Right kidney (tissue), 9 donors: ENCODE measurements at places on chromosomes 1 and 21.

- DNase-seq, result peak; percentile 9
These were observed 57.6 kb upstream of the KIF1B start for GRCh38 chr1:10152709-10153284.

- no peak for DNase-seq
These were observed 18.2 kb upstream of the RUNX3 start for GRCh38 chr1:24948079-24948827.

DNA sequence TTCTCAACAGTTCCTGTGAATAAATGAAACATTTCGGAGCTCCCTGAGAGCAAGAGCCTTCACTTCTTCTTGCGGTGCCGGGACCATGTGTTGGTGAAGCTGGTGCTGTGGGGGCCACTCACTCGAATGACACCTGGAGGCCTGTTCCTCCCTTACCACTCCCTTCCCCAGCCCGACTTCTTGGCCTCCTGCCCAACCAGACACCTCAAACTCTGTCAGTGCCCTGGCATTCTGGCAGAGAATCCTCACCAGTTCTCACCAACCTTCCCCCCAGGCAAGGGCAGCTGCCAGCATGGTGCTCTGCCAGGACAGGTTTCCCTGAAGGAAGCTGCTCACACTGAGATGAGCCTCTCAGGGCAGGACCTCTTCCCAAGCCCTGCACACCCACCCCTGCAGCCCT is 68.3 kb downstream of the MPZL1 start:
- no peak for DNase-seq

GRCh38 chr1:108828074-108828961 is 28.6 kb downstream of the AKNAD1 start:
- peak; percentile 45 for DNase-seq

GRCh38 chr1:47230692-47231300 is 1.2 kb downstream of the TAL1 start:
- DNase-seq, result peak; percentile 79

DNA sequence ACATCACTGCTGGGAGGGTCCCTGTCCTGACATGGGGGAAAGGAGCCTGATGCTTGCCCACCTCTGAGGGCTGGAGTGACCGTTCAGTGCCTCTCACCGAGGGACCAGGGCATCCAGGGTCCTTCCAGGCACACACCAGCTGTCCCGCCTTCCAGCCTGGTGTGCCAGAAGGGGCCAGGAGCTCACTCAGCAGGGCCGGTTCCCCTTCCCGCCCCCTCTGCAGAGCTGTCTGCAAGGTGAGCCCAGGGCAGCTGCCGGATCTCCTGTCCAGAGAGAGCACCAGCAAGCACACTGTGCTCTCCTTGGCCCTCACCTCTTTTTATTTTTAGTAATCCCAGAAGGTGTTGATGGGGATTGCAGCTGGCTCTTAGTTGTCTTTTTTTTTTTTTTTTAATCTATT is 16.9 kb downstream of the H6PD start:
- no peak for DNase-seq

- peak; percentile 64 for DNase-seq
These were observed 670 bp downstream of the COX20 start for GRCh38 chr1:244836135-244836521.

GRCh38 chr1:178566187-178566586 is 53.3 kb downstream of the TEX35 start:
- DNase-seq, result no peak

DNA sequence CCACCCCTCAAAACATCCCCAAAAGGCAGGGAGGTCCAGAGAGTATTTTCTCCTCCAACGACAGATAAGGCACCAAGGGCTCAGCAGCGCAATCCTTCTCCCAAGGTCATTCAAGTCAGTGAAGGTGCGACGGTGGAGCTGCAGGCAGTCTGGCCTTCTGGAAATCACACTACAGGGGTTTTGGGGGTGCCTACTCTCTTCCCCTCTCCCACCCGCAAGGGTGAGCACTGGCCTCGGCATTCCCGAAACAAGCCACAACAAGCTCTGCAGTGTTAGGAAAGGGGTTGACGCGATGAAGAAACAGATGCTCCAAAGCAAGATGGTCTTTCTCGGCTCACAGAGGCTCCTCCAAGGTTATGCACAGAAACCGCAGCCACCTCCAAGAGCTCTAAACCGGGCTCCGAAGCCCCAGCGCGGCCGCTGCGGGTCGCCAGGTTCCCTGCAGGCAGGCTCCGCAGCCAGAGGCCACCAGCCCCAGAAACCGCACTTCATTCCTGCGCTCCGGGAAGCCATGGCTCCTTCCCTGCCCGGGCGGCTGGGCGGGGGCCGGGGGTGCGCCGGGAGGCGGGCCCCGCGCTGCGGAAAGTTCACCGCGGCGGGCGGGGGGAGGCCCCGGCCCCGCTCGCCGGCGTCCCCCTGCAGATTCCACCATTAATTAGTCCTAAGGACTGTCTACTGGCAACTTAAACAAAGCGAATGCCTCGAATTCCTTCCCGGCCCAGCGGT is 1.1 kb downstream of the LUZP1 start:
- peak; percentile 80 for DNase-seq

DNA sequence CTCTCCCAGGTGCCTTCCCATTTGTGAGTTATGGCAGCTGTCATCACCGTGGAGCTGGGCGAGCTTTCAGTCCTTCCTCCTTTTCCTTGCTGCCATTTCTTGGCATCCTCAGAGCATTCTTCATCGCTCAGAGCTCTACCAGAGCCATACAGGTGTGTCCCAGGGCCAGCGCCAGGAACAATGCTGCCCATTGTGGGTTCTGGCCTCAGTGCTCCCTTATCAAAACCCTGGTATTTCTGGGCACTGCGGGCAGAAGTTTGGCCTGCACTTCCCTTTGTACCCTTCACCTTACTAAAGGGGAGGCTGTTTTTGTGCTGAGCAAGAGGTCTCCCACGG is 28.5 kb downstream of the RASSF5 start:
- no peak for DNase-seq

DNA sequence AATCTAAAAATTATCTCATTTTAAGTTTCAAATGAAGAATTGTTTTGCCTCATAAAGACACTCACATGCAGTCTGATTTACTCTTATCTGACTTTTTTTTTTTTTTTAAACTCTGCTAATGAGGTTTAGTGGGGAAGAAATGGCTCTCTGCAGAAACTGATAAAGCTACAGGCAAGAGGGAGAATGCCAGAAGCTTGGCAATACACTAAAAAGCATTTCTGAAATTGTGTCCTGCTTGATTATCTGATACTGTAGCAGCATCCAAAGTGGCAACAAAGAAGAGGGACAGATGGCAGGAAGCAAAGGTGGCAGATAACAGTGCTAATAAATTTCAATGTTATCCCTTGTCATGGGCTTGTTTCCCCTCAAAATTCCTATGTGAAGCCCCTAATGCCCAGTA is 1744.9 kb downstream of the NCAM2 start:
- DNase-seq, result no peak

- DNase-seq, result no peak
These were observed 15.4 kb upstream of the OPRD1 start for GRCh38 chr1:28796352-28797211.

GRCh38 chr1:112841825-112842224 is 114.2 kb downstream of the SLC16A1 start:
- DNase-seq, result no peak

DNA sequence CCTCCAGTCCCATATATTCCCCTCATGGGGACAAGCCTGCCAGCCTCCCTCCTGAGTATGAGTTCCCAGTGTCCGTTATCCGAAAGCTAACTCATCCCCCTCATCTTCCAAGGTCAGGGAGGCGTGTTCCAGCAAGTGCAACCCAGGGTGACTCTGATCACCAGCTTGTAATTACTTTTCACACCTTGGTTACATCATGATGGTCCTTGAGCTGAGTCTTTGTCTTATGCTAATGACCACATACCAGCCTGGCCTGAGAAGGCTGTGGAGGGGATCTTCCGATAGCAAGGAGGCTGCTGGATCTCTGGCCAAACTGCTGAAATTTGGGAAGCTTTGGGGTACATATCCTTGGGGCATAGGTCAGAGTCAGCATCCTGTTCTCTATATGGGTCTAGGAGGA is 99.6 kb downstream of the DDX20 start:
- no peak for DNase-seq

DNA sequence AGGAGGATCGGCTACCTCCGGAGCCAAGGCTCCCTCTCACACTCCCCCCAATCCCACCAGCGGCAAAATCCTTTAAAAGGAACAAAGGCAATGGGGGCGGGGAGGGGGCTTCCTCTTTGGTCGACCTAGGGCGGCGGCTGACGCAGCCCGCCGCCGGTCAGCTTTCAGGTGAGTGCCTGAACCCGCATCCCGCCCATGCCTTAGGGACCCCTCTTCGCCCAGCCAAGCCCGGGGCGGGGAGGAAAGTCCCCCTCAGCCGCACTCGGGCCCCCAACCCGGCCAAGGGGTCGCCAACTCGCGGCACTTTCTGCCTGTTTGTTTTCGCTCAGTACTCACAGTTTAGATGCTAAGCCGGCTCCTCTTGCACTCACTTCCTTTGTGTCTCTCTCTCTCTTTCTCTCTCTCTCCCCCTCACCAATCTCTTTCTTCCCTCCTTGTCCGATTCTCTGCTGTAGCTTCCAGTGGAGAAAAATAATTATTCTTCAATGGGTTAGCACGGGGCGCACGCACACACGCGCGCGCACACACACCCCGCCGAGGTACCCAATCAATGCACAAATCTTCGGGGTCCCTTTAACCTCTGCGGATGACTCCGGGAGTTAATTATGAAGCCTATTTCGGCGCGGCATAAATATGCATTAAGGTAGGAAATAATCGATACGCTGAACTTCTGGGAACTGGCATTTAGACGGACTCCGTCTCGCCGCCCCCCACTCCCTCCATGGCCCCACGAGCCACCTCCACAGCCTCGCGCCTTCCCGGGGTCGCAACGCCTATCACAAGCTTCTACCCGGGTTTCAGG is at the start of gene BLACAT1:
Gene BLACAT1, minus strand, starts transcription at position 465 of the 802 bp plus-strand sequence.
- DNase-seq, result peak; percentile 53

GRCh38 chr1:211591980-211592493 is 13.1 kb upstream of the SLC30A1 start:
- no peak for DNase-seq

GRCh38 chr1:201894343-201895119 is 5.8 kb downstream of the SHISA4 start:
- no peak for DNase-seq

- DNase-seq, result peak; percentile 85
These were observed 19.7 kb upstream of the LMX1A start for GRCh38 chr1:165376041-165376810.

DNA sequence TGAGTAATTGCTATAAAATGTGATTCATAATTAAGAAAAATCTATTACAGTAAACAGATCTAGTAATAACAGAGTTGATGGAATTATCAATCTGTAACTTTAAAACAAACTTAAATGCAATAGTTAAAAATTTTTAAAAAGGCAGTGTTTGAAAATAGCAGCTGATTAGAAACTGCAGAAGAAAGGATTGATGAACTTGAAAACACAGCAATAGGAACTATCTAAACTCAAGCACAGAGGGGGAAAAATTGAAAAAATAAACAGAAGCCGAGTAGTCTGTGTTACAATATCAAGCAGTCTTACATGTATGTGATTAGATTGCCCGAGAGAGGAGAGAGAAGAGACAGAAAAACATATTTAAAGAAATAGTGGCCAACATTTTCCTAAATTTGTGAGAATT is 569.0 kb upstream of the B3GALT2 start:
- DNase-seq, result no peak

- peak; percentile 35 for DNase-seq
These were observed 14.0 kb downstream of the HSF2BP start for GRCh38 chr21:43645136-43645891.

DNA sequence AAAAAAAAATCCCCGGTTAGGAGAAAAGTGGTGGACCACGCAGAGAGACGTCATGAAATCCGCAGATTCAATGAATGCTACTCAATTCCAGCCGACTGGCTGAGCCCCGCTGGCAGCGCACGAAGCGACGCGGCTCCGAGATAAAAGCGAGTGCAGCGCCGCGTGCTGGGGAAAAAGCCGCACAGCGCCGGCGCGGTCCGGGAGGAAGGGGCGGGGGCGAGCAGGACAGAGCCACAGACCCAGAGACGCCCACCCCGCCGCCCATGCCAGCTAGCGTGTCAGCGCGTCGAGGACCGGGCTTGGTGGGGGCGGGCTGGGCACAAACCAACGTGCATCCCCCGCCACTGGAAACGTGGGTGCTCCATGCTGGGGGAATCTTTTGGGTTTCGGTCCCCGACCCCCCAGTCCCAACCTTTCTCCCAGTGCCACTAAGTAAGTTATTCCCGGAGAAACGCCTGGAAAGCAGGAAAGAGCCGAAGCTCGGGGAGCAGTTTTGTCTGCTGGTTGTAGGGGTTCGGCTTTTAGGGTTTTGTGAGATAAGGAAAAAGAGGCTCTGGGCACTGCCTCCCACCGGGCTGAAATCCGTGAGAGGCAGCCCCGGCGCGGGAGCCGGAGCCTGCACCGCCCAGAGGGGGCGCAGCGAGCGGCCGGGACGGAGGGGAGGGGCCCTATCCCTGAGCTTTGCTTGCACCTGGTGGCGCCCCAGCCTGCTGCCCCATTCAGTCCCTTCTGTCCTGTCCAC is at the start of gene KCNJ6:
Gene KCNJ6, minus strand, starts transcription at position 148 of the 742 bp plus-strand sequence. CDS start 75,775 bp downstream, outside the sequence.
- DNase-seq, result peak; percentile 68

GRCh38 chr21:38075833-38076587 is 159.8 kb upstream of the KCNJ6 start:
- peak; percentile 19 for DNase-seq

- DNase-seq, result no peak
These were observed 95.5 kb upstream of the RALGPS2 start for GRCh38 chr1:178629252-178630154.
